LNCaP clone FGC (cell line): ENCODE measurements at places on chromosomes 3 and 15.
A peak's percentile ranks its signal among the peaks of the same experiment; 100 is the strongest.

- DNase-seq: no peak
Measured at GRCh38 chr3:33645060-33645647, 72.9 kb downstream of the CLASP2 start.

- no peak for DNase-seq
Measured at GRCh38 chr3:72128921-72129320, 344.0 kb upstream of the PROK2 start.

DNA sequence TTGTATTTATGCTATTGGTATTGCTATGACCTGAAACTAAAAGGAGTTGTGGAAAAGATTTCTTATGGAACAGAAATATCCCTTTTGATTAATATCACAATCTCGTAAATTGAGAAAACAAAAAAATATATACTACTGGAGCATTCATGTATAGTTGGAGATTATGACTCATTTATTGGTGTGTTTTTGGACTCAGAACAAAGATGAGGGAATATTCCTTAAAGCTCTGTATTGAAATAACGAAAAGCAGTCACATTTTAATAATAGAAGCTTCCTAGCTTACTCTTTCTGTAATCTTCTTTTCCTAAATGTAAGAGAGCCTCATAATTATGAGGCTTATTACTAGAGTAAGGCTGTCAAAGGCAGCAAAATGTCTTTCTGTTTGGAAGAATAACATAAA is 14.3 kb downstream of the CTNNB1 start:
- DNase-seq: no peak

GRCh38 chr3:182148360-182148759 is 436.6 kb downstream of the SOX2 start:
- no peak for DNase-seq

GRCh38 chr3:22474706-22475445 is 723.9 kb upstream of the ZNF385D start:
- no peak for DNase-seq

GRCh38 chr3:187741403-187742350 is 3.6 kb downstream of the BCL6 start:
- peak; percentile 59 for DNase-seq

GRCh38 chr15:84648539-84648938 is 5.5 kb downstream of the WDR73 start:
- DNase-seq: no peak

- DNase-seq: no peak
Measured at GRCh38 chr3:40019376-40019775, 210.0 kb downstream of the MYRIP start.

DNA sequence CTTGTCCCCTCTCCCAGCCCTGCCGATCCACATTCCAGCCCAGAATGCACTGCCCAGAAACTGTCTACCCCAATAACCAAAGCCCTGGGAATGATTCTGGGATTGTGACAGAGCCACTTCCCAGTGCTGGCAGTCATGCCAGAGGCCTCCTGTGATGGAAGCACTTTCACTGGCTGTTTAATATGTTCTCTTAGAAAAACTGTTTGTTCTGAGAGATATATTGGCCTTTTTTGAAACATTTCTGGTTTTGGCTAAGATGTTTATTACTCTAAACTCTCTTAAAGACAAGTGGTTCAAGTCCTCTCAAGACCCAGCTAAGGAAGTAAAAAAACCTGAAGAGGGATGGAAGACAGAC is 74.0 kb upstream of the HACD2 start:
- no peak for DNase-seq

DNA sequence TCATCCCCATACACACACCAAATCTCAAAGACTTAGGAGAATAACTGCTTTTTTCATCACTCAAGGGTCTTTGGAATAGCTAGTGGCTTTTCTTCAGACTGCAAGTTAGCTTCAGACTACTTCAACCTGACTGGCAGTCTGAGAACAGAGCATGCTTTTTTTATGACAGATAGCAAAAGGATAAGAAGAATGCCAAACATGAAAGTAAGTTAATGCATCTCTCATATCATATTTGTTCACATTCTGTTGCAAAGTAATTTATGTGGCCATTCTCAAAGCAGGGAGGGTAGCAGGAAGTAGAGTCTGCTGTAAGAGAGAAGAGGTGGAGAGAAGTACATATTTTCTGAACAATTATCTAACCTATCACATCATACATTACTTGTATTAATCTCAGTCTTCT is 544.4 kb downstream of the ZPLD1 start:
- DNase-seq: no peak

GRCh38 chr3:123155471-123156011 is 46.2 kb upstream of the SEC22A start:
- DNase-seq: no peak

DNA sequence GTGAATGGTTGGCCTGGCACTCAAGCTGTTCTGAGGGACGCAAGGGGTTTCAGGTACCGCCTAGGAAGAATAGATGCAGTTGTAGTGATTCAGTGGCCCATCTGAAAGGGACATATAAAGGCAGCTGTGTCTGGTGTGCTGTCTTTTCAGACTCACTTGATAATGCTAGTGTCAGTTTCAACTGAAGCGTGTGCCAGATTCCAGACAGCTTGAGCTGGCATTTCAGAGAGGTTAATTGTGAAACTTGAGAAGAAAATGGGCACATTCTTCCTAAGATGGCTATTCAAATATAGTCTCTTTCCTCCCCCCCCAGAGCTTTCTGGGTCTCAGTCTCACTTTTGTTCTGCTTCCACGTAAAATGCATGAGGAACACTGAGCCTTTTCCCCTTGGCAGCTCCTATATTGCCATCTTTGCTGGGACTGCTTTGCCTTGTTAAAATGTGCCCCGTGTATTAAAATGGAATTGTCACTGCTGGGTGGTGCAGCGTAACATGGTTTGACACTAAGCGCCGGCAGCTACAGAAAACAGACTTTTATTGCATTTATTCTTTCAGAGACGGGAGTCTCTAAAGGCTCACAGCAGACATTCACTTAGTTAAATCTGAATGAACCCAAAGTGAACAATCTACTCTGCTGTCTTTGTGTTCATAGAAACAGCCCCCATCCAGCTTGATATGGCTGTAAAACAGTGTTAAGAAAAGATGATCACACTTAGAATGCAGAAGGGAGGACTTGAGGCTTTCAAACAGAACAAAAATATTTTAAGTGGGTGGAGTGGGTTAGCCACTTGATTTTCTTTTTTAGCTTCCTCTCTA is 478.7 kb downstream of the RBMS3 start:
- no peak for DNase-seq

DNA sequence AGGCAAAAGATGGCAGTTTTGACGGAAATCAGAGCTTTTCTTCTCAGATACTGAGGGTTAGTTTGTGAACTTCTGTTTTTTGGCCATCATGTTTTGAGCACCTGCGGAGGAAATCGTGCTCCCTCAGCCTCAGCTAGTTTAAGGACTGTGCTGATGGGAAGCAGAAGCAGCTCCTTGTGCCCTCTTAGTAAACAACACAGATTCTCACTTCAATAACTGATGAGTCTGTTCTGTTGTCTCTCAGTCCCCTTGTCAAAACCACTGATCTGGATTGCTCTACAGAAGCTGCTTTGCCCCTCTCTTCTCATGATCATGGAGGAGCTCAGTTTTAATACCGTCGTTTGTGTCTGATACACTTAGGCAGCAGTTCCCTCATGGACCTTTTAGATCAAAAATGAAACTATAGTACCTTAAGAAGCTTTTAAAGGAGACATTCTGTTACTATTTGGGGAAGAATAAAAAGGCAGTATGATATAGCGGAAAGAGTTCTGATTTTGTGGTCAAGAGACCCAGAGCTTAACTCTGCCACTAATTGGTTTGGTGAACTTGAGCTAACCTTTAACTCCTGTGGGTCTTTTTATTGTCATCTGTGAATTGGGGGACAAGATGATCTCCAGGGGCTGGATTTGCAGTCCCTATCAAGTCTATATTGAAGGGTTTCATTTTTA is 152.6 kb downstream of the BBX start:
- DNase-seq: no peak

- DNase-seq: no peak
Measured at GRCh38 chr3:73605412-73605811, 19.3 kb downstream of the PDZRN3 start.

GRCh38 chr3:105802118-105802706 is 66.6 kb downstream of the CBLB start:
- no peak for DNase-seq

DNA sequence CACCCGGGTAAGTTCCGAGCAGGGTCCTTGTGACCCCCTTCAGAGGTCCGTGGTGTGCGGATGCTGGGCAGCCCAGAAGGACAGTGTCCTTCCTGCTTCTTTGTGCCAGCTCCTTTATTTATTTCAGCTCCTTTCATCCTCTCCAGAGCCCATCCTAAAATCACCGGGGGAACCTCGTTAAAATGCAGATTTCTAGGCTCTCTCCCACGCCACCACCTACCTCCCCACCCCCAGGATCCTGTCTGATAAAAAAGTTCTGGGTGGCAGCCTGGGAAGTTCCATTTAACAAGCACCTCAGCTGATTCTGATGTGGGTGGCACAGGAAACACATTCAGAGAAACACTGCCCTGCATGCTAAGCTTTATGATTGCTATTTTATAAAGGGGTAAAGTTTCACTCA is 12.5 kb upstream of the IGF1R start:
- DNase-seq: no peak

GRCh38 chr3:70853161-70853944 is 540.9 kb upstream of the MDFIC2 start:
- no peak for DNase-seq

DNA sequence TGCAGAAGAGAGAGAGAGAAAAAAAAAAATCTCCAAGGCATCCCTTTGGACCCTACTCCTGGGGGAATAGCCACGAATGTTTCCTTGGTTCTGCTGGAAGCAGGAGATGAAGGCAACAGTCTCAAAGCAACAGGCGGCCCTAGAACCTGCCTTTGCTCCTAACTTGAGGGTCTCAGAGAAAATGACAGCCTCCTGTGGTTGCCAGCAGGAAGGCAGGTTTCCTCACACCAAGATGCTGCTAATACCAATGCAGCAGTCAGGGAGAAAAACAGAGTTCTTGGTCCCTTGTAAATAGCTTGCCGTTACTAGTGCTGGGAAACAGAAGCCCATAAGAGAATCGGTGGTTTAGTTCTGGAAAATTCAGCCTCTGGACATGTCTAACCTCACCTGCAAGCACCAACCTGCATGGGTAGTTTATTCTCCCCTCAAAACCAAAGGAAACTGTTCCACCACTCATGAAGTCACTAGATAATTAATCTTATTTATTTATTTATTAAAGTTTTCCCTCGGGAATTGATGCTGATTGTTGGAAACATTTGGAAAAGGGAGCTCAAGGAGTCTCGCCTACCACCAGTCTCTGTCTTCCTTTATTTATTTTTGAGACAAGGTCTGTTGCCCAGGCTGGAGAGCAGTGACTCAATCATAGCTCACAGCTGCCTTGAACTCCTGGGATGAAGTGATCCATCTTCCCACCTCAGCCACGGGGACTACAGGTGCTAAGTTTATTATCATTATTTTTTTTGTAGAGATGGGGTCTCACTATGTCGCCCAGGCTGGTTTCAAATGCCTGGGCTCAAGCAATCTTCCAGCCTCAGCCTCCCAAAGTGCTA is 883 bp upstream of the FRMD4B start:
- no peak for DNase-seq

DNA sequence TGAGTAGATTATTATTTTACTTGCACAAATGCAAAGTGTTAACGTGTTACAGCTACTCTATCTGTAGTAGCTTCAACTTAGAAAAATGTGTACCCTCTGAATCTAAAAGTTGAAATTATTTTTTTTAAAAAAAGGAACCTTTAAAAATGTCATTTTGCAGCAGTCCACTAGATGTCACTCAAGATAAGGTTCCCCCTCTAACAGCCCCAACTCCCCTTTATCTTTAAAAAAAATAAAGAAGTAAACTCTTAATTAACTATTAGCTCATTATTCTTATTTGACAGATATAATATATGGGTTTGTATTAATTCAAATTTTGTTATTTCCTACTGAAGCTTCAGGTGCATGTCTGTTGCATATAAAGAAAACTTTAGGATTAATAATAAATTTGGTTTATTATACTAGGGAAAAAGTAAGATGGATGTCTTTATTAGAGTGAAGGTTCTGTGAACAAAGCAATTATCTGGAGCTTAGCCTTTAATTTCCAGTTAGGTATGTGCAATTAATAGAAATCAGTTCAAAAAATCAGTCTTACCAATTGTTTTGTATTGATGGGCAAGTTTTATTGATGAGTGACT is 288.5 kb downstream of the VGLL3 start:
- DNase-seq: no peak

DNA sequence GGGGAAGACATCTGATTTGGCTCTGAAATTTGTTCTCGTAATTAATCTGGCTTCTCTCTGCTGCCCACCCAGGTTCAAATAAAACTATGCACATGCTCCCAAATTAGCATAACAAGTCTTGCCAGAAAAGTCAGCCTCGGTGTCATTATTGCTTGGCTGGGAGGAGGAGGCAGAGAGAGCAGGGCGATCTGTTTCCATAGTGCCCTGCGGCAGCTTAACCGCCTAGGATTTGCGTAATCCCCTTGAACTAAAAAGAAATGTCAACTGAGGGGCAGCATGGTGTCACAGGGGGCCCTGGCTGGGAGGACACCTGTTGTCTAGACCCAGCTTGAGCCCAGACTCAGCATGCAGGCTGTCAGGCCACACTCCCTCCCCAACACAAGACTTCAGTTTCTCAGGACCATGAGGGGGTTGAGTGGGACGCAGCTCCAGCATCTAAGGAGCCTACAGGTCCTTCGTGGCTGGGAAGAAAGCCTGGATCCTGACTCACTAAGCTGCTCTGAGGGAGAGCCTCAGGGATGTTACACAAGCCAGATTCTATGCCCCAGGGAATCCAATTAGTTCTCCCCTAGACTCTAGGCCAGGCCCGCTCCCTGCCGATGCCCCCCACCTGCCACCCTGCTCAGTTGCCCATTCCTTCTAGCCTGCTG is 17.3 kb downstream of the MRPS11 start:
- no peak for DNase-seq

DNA sequence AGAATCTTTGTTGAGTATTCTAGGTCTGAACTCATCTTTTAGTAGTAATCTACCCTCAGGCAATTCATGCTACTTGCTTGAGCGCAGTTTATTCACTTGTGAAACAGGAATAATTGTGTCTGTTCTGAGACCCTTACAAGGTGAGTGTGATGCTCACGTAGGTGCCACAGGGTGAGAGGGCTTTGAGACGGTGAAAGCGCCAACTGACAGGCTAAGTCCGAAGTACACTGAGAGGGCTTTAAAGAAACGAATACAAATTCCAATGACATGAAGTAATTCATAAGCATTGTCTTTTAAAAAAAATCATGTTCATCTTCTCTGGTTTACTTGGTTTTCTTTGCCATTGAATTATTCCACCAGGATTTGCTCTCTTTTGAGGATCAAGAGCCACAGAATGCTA is 393.7 kb upstream of the RGMA start:
- DNase-seq: no peak

GRCh38 chr15:82530006-82530405 is 10.3 kb downstream of the RPS17 start:
- no peak for DNase-seq

- peak; percentile 90 for DNase-seq
Measured at GRCh38 chr15:60374628-60375081, 23.1 kb downstream of the ANXA2 start.

DNA sequence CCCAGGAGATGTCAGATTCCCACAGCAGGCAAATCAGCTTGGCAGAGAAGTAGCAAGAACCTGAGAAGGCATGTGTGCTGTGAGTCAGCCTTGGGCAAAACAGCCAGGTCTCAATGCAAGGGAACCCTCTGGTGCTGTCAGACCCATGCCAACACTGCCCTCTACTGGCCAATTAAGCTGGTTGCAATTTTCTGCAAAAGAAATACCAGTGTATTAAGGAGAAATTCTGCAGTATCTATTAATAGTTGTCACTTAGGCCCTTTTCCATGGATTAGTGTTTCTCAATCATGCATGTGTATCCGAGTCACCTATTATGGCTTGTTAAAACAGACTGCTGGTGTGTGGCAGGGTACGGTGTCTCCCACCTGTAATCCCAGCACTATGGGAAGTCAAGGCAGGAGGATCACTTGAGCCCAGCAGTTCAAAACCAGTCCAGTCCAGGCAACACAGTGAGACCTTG is 26.2 kb downstream of the MAP4 start:
- DNase-seq: peak; percentile 79
